Activated CD4-positive, alpha-beta T cell treated with anti-CD3 and anti-CD28 coated beads for 36 hours (primary cell): ENCODE measurements at places on chromosomes 11 and 22. TPM values are rescaled to one million over a fixed set of nuclear protein-coding genes. Genes with fewer than 3 reads are reported as not detected.

The ART1 gene
- total RNA-seq: not detected

DNA sequence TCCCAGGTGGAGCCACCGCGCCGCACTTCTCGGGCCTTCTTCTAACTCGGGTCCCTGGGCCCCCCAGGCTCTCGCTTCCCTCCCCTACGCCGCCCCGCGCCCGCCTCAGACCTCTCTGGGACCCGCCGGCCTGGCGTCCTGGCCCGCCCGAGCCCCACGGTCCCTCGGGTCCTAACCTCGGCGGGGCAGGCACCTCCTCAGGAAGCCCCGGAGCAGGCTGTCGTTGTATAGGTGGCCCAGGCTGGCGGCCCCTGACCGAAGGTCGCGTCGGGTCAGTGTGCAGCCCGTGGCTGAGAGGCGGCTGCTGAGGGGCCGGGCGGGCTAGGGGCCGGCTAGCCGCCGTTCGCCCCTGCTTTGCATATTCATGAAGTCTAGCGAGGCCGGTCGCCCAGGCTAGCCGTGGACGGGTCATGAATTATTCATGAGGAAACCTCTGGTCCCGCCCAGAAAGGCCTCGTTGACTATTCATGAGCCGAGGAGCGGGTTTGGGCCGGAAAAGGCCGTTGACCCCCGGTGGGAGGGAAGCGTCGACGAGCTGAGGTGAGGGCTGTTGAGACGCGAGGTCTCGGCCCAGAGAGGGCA, at the start of gene HORMAD2:
HORMAD2 (plus strand) TSS at position 513 of the 582 bp plus-strand sequence. CDS start 13,489 bp downstream, outside the sequence.
- peak; percentile 12 for DNase-seq
- H3K27ac ChIP-seq: no peak within 1 kb of the TSS
- H3K36me3 ChIP-seq: no peaks in the 10 kb centered on the region
- peaks cover 14% of the 10 kb centered on the region for H3K4me1 ChIP-seq
- peaks cover 3% of the 10 kb centered on the region for H3K27me3 ChIP-seq

DNA sequence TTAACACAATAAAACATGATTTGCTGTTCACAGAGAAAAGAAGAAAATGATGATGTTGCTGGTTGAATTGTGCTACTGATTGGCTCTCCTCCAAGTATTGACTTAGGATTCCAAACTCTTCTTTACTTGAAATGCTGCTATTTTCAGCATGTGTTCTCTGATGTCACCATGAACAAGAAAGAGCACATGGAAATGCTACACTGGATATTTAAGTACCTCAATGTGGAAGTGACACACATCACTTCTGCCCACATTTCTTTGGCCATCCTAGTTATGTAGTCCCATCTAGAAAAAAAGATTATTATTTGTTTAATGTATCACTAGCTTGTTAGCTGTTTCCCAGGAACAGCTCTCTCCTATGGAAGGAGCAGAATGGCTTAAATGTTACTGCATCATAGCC, 27.2 kb downstream of the OR52B2 start:
- no peaks in the 10 kb centered on the region for H3K36me3 ChIP-seq
- no peak overlapping the region for H3K27ac ChIP-seq
- H3K4me1 ChIP-seq: no peaks in the 10 kb centered on the region
- DNase-seq: no peak

GRCh38 chr11:69041516-69041915, 7.2 kb upstream of the TPCN2 start:
- H3K27ac ChIP-seq: no peak overlapping the region
- H3K4me3 ChIP-seq: no peak overlapping the region
- DNase-seq: no peak
- peaks cover 15% of the 10 kb centered on the region for H3K4me1 ChIP-seq

- no peaks in the 10 kb centered on the region for H3K36me3 ChIP-seq
- peaks cover 9% of the 10 kb centered on the region for H3K27me3 ChIP-seq
- no peak overlapping the region for H3K4me3 ChIP-seq
- H3K4me1 ChIP-seq: peaks cover 2% of the 10 kb centered on the region
- DNase-seq: no peak
These were observed 12.0 kb downstream of the TNNT3 start for GRCh38 chr11:1931341-1932104.

The RAB3IL1 gene
- 0.09 TPM for total RNA-seq

DNA sequence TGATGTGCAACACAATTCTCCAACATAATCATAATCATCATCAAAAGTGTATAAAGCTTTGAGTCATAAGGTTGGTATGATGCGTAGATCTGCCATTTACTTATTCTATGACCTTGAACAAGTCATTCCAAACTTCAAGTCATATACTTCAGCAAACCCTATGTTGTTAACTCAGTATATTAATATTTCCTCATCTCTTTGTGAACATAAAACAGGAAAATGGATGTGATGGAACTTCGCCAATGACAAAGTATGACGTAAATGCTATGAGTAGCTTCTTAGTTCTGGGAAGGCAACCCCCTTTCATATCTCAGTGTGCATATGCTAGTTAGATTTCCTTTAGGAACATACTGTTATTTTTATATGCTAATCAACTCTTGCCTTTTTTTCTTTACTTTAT, 102.7 kb upstream of the ANO3 start:
- no peaks in the 10 kb centered on the region for H3K27me3 ChIP-seq
- DNase-seq: no peak
- H3K36me3 ChIP-seq: no peaks in the 10 kb centered on the region
- H3K4me1 ChIP-seq: no peaks in the 10 kb centered on the region
- no peak overlapping the region for H3K4me3 ChIP-seq
- H3K27ac ChIP-seq: no peak overlapping the region

The HTR3A gene
- total RNA-seq: not detected

DNA sequence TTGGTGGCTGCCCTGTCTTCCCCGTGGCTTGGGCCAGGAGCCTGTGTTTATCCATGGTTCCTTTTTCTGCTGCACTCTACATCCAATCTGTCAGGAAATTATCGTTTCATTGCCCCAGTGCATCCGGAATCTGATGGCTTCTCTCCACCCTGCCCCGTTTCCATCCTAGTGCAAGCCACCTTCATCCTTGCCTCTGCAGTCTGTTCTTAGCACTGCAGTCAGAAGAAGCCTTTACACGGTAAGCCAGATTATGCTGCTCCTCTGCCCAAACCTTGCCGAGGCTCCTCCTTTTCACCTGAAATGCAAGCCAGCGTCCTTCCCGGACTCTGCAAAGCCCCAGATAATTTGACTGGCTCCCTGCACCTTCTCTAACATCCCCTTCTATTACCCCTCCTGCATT, 45.1 kb downstream of the PARVG start:
- peaks cover 15% of the 10 kb centered on the region for H3K27me3 ChIP-seq
- no peaks in the 10 kb centered on the region for H3K36me3 ChIP-seq
- H3K4me3 ChIP-seq: no peak overlapping the region
- no peaks in the 10 kb centered on the region for H3K4me1 ChIP-seq
